ENCODE measurements at places on chromosomes 5 and 9.

GRCh38 chr9:1051584-1052275 lies 1.6 kb downstream of the DMRT2 start:
- DNase-seq: no peak

DNA sequence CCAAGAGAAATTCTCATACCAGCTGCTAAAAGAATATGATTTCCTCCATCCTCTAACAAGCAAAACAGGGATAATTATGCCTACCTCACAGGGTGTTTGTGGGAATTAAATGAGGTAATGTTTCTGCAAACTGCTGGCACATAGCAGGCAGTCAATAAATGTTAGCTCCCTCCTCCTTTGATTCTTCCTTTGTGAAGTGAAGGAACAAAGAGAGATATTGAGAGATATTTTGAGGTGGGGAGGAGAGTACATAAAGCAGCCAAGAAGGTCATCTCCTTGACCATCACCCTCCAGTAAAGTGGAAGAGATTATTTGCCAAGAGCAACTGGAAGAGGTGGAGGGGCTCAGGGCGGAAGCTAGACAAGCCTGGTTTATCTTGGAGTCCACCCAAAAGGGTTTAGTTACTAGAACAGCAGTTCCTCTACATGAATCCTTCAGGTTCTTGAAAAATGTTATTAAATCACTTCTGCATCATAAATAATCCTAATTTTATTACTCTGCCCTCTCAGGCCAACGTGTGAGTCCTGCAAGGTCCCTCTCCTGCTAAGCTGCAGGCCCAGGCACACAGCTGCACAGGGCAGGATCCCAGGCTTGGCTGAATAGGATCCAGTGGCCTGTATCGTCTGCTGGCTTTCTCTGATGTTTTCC lies 35.0 kb upstream of the TLE1 start:
- DNase-seq: no peak

DNA sequence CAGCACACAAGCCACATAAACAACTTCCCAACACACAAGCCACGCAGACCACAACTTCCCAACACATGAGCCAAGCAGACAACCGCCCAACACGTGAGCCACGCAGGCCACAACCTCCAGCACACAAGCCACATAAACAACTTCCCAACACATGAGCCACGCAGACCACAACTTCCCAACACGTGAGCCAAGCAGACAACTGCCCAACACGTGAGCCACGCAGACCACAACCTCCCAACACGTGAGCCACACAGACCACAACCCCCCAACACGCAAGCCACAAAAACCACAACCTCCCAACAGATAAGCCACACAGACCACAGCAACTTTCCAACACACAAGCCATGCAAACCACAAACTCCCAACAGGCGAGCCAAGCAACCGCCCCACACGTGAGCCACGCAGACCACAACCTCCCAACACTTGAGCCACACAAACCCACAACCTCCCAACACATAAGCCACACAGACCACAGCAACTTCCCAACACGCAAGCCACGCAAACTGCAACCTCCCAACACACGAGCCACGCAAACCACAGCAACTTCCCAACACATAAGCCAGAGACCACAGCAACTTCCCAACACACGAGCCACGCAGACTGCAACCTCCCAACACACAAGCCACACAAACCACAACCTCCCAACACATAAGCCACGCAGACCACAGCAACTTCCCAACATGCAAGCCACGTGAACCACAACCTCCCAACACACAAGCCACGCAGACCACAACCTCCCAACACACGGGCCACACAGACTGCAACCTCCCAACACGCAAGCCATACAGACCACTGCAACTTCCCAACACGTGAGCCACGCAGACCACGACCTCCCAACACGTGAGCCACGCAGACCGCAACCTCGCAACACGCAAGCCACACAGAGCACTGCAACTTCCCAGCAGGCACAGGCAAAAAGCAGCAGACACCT lies 10.1 kb downstream of the BRD9 start:
- DNase-seq: no peak

GRCh38 chr9:26773056-26773455 lies 119.5 kb downstream of the CAAP1 start:
- DNase-seq: no peak

DNA sequence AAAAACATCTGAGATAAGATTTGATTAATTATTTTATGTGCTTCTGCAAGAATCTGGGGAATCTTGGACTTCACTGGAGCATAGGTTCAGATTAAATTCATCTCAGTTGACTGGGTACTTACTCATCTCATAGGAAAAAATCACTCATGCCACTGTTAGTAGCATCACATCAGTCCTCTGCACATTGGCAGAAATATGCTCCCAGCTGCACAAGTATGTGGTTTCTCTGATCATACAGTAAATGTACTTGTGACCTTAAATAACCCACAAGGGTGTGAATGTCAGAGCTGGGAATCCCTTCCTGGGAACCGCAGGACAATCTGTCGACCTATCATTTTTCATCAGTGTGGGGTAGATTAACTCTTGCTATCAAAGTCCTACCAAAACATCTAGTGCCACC lies 203.7 kb upstream of the SLC24A2 start:
- no peak for DNase-seq

DNA sequence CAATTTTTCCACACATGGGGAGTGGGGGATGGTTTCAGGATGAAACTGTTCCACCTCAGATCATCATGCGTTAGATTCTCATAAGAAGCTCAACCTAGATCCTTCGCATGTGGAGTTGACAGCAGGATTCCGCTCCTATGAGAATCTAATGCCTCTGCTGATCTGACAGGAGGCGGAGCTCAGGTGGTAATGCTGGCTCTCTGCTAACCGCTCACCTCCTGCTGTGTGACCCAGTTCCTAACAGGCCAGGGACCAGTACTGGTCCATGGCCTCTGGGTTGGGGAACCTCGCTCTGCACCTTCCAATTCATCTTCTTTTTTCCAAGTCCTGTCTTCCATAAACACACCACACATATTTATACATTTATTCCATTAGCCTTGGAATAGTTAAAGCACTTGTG lies 33.0 kb downstream of the POU5F2 start:
- no peak for DNase-seq

GRCh38 chr9:5611321-5612184 lies 17.4 kb upstream of the RIC1 start:
- no peak for DNase-seq

- DNase-seq: no peak
Observed at GRCh38 chr5:169181814-169182213, 119.1 kb downstream of the SLIT3 start.

All from stimulated activated CD8-positive, alpha-beta memory T cell treated with anti-CD3 and anti-CD28 coated beads, Interleukin-7, amount 100 ng/mL, for 1 hour (primary cell).